Natural killer cell treated with Interleukin-12 subunit alpha and Interleukin-12 subunit beta and Interleukin-15 and Interleukin-18, amount 100 ng/mL, for 72 hours (primary cell): ENCODE measurements at places on chromosomes 3 and 15. TPM values are rescaled to one million over a fixed set of nuclear protein-coding genes. Genes with fewer than 3 reads are reported as not detected.

MUSTN1 gene
- not detected for total RNA-seq

CCDC54 gene
- not detected for total RNA-seq

GABRA5 gene
- total RNA-seq = not detected

KCNMB2 gene
- total RNA-seq = not detected

AADACL2 gene
- total RNA-seq = not detected

LACTB gene
- total RNA-seq = 43.6 TPM

THBS1 gene
- total RNA-seq = 0.38 TPM

GOLGA8O gene
- total RNA-seq = 75.2 TPM

MKRN3 gene
- total RNA-seq = 0.93 TPM

DPPA4 gene
- total RNA-seq = 0.61 TPM

LIPH gene
- total RNA-seq = not detected

CPLX3 gene
- total RNA-seq = 1.7 TPM

AMT gene
- total RNA-seq = 6.0 TPM

NR2F2 gene
- not detected for total RNA-seq

ARGFX gene
- not detected for total RNA-seq

TNFSF10 gene
- total RNA-seq = 111 TPM
